ENCODE measurements at places on chromosomes 2 and 18.

DNA sequence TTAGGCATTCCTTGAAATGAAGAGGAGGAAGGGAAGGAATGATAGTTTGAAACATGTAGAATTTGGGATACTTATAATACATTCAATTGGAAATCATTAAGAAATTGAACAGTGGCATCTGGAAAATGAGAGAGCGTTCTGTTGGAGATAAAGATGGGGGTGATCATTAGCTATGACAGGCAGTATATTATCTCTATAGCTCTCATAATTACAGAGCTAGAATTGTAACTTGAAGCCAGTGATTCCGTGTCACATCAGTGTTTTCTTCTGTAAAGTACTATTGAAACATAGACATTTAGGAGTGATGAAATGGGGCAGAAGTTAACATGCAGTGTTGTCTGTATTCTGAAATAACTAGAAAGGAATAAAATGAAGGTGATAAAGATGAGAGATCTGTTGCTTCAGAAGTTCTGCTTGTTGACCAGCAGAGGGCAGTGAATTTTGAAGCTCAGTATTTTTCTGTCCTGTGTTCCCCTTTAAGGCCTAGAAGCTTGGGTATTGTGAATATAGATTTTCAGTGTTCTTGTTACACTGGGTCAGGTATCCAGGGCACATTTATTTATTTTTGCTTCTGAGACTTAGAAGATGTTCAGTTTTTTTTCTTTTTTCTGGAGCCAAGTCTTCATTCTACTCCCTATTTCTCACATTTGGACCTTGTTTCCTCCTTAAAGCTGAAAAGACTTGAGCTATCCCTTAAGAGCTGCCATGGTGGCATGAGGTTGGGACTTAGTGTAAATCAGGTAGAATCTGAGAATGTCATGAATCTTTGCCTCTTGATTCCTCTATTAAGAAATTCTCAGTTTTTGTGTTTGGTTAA is 157.4 kb downstream of the TAF4B start:
- DNase-seq, result no peak

GRCh38 chr2:226667736-226668135 is 131.9 kb downstream of the IRS1 start:
- no peak for DNase-seq

GRCh38 chr18:46035696-46036680 is 36.1 kb downstream of the PSTPIP2 start:
- no peak for DNase-seq

DNA sequence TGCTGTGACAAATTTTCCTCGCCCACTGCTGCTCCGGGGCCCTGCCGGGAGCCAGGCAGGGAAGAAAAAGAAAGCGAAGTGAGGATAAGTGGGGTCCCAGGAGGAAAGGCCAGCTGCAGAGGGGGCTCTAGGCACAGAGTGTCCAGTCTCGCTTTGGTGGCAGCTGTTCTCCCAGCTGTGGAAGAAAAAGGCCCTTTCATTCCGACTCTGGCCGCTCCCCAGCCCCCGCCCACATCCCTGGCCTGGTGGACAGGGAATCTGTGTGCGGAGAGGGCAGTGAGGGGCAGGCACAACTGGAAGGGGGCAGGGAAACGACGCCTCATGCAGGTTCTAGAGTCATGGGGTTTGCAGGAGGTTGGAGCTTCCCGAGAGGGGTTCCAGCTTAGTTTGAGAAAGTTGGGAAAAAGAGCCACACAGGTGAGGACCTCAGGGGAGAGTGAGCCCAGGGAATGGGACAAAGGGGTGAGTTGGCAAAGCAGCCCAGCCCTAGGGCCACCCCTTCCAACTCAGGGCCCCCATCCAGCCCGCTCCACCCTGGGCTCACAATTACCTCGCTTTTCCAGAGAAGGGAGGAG is 1.8 kb downstream of the RTKN start:
- no peak for DNase-seq

DNA sequence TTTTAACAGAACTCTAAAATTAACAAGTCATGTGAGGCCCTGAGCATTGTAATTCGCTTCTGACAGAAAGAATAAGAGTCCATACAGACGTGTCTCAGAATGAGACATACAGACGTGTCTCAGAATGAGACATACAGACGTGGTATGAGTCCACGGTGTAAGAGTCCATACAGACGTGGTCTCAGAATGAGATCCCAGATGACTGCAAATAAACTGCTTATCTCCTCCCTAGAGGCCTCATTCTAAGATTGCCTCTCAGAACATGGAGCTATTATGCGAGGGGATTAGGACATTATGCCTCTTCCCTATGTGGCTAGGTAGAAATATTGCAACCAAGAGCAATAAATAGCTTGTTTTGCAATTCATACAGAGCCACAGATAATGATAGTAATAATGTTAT is 63.9 kb downstream of the NEB start:
- no peak for DNase-seq

DNA sequence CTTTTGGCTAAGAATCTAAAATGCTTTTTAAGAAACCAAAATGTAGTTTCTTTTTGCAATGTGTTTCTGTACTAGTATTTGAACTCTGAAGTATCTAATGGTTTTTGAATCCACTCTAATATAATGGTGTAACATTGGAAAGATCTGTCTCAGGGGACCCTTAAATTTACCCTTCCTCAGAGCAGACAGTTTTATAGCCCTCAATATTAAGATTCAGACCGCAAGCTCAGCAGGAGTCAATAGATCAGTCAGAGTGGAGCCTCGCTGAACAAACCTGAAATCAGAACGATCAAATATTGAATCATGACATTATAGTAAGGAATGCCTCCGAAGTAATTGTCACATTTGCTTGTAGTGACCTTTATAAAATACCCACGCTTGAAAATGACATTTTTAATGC is 18.3 kb downstream of the SGPP2 start:
- no peak for DNase-seq

DNA sequence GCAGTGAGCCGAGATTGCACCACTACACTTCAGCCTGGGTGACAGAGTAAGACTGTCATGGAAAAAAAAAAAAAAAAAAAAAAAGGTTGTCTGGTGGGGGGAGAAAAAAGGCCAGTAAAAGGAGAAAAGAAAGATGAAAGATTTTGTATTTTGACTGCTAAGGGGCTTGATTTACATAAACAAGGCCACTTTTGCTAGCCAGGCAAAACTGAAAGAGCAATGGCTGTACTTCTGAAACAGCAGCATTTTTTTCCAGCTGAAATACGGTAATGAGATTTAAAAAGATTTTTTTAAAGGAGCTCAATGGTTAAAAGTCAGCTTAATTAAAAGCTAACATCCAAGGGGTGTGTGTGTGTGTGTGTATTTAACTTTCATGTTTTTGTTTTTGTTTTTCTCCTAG is 11.3 kb upstream of the OXER1 start:
- DNase-seq, result no peak

DNA sequence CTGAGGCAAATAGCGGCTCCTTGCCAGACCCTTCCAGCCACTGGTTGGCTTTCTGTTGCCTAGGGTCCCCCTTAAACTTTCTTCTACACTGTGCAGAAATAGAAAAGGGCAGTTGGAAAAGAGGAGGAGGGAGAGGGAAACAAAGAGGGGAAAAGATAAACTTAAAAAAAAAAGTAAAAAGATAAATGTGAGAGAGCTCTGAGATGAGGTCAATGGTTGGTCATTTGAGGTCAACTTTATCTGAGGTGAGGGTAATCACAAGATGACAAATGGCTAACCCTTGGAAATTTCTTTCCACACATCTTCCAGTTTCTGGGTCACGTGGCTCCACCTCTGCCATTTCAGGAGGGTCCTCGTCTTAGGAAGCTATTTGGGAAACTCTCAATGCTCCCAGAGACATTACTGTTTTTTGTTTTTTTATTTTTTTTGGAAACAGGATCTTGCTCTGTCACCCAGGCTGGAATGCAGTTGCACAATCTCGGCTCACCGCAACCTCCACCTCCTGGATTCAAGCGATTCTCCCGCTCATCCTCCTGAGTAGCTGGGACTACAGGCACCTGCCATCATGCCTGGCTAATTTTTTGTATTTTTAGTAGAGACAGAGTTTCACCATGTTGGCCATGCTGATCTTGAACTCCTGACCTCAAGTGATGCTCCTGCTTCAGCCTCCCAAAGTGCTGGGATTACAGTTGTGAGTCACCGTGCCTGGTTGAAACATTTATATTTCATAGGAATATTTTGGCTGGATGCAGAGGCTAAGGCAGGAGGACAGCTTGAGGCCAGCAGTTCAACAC is 199.9 kb downstream of the TGIF1 start:
- DNase-seq, result peak; percentile 50

- DNase-seq, result no peak
Observed at GRCh38 chr2:173075056-173075780, 428 bp upstream of the MAP3K20 start.

GRCh38 chr2:238852206-238852869 is 4.5 kb downstream of the TWIST2 start:
- no peak for DNase-seq

DNA sequence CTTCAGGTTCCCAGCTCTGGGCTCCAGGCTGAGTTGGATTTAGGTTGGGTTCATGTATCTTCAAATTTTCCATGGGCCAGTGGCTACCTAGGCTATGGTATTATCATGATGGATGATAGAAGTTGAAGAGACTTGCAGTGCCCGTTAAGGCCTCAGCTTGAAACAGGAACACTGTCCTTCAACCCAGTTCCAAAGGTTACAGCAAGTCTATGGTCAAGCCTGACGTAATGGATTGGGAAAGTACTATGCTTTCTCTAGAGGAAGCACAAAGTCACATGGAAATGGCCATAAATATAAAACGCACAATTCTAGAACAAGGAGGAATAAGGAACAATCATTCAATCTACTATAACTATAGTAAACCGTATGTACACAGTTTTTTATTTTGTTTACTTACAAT is 593.2 kb downstream of the ZEB2 start:
- no peak for DNase-seq

DNA sequence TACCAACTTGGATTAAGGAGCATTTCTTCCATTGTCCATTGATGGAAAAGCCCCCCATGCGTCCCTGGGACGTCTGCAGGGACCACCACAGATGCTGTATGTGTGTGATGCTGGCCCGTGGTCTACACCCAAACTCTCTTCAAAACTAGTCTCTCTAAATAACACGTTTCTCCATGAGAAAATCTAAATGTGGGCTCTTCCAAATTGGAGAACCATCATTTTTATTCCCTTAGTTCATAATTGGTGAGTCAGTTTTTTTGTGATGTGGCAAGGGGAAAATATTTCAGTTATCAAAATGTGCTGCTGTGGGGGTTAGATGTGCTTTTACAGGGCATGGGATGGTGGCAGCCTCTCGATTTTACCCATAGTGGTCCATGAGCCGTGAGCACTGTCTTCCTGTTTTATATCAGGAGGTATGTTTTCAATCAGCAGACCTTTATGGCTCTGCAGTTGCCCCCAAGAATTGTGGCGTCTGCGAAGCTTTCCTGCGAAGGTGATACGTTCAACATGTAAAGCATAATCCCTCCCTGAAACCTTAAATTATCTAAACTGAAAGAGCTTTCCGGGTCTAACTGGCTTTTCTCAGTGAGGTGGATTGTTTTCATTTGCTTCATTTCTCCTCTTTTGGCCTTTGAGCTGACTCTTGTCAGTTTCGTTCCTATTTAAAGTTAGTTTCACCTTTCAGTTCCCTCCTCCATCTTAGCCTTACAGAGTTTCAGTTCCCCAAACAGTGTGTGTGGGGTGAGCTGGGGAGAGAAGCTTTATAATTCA is 78.4 kb downstream of the SETBP1 start:
- no peak for DNase-seq

DNA sequence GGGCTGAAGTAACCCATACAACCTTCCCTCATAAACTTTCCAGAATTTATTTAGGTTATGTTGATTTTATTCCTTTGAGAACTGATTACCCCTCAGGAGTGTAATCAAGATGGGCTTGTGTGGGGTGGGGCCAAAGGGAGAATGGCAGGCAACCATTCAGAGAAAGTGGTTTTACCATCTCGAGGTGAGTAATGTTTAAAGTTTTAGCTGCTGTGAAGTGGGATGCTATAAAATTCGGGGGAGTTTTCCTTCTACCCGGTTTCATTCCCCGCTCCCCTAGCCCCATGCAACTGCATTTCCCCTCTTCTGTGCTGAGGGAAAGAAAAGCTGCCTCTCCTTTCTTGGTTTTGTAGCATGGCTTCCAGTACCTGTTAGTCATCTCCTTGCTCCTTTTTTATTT is 34.7 kb downstream of the MAP4K4 start:
- DNase-seq, result no peak

DNA sequence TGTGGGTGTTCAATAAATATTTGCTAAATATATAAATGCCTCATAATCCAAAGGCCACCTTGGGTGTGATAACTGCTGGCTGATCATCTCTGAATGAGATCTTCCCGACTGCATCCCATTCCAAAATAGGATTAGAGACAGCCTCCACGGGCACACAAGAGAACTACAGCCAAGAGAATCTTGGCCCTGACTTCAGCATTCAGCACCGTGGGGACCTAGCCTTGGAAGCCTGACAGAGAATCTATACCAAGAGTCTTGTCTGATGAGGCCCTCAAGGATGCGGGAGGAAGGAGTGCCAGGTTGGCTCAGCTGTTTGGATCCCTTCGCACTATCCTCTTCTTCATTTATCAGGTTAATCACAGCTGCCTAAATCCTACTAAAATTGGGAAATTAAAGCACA is 85.8 kb downstream of the RBM43 start:
- no peak for DNase-seq

- no peak for DNase-seq
Observed at GRCh38 chr2:85888020-85888683, 638 bp downstream of the ST3GAL5 start.

DNA sequence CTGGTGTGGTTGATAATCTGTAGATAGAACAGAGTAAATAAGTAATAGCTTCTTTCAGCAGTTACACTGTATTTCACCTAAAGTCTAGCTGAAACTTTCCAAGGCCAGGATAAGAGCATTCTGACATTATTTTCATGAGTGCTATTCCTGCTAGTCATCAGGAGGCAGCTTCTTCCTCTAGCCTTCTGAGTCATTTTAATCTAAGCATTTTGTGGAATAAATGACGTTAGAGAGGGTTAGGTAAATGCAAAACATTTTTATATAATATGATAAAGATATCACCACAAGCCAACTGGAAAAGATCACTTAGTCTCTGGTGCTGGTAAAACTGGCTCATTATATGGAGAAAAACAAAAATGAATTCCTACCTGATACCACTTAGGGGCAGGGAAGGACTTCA is 138.5 kb downstream of the MEP1B start:
- no peak for DNase-seq

DNA sequence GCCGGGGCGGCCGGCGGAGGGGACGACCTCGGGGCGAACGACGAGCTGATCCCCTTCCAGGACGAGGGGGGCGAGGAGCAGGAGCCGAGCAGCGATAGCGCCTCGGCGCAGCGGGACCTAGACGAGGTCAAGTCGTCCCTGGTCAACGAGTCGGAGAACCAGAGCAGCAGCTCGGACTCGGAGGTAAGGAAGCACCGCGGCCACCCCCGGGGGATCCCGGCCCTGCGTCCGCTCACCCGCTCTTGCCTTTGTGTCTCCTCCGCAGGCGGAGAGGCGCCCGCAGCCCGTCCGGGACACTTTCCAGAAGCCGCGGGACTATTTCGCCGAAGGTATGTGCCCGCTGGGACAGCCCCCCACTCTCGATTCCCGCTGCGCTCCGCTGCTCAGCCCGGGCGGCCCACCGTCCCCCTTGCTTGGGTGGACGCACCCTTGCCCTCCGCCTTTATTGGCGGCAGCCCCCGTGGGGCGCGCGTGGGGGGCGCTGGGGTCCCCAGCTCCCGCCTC is 611 bp downstream of the TCF7L1 start:
- peak; percentile 34 for DNase-seq

- DNase-seq, result no peak
Observed at GRCh38 chr18:9437021-9437437, 38.3 kb upstream of the RALBP1 start.

GRCh38 chr2:216057688-216058193 is 23.9 kb downstream of the PECR start:
- DNase-seq, result no peak

Data from tibial artery (tissue), 4 donors.